Activated effector memory CD4-positive, alpha-beta T cell treated with Interleukin-2 at 50 U/mL for 16 hours (primary cell): ENCODE measurements at places on chromosomes 7 and 10.

- DNase-seq, result no peak
Measured at GRCh38 chr7:133601617-133602016, 348.7 kb downstream of the EXOC4 start.

- DNase-seq, result no peak
Measured at GRCh38 chr7:76509931-76510877, at the start of gene UPK3B. TSS of gene UPK3B (plus strand) at chr7:76510552. CDS start at chr7:76510653, 101 bp downstream.

GRCh38 chr7:73980206-73980605, 47.8 kb upstream of the ELN start:
- no peak for DNase-seq

GRCh38 chr10:46092524-46093081, 46.5 kb upstream of the MSMB start:
- DNase-seq, result peak; percentile 12

- DNase-seq, result no peak
Measured at GRCh38 chr7:154649015-154649414, 353.9 kb downstream of the PAXIP1 start.

DNA sequence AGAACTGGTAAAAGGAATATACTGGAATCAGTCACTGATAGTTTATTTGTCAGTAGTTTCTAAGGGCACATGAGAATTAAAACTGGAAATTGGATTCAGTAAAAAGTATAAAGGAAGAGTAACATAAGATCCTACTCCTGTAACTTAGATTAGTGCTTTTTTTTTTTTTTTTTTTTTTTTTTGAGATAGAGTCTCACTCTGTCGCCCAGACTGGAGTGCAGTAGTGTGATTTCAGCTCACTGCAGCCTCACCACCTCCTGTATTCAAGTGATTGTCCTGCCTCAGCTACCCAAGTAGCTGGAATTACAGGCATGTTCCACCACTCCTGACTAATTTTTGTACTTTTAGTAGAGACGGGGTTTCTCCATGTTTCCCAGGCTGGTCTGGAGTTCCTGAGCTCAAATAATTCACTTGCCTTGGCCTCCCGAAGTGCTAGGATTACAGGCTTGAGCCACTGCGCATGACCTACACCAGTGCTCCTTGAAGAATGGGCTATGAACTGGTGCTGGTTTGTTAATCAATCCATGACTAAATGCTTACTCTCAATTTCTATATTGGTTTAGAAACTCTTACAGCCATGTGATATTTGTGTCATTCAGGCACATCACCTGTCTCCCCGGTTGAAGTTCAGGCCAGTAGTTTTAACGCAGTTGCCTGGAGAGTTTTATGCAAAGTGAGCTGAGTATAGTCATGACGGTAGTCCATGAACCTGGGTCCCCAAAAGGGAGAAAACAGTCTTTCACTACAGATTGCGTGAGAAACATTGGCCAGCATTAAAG, 65.0 kb downstream of the ZEB1 start:
- no peak for DNase-seq

GRCh38 chr10:113020838-113021237, 70.8 kb downstream of the TCF7L2 start:
- DNase-seq, result no peak

DNA sequence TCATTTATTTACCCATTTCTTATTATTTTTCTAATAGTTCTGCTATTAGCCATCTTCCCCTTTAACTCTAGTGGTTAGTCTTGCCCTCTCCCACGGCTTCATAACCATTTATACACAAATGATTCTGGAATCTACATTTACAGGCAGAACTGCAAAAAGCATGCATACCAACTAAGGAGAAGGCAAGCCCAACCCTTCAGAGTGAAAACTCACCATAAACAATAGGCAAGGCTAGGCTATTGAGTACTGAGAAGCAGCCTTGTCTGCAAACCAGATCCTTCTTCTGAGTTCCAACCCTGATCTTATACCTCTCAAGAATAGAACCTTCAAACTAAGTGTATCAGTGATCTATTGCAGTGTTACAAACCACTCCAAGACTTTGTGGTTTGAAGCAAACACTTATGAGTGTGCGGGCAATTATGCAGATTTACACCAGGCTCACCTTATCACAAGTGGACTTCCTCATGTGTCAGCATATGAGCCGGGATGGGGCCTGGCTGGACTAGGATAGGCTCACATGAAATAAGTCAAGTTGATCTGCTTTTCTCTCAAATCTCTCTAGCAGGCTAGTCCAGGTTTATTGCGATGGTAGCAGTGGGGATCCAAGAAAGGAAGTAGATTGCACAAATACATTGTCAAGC, 896.9 kb upstream of the PHF14 start:
- DNase-seq, result no peak

DNA sequence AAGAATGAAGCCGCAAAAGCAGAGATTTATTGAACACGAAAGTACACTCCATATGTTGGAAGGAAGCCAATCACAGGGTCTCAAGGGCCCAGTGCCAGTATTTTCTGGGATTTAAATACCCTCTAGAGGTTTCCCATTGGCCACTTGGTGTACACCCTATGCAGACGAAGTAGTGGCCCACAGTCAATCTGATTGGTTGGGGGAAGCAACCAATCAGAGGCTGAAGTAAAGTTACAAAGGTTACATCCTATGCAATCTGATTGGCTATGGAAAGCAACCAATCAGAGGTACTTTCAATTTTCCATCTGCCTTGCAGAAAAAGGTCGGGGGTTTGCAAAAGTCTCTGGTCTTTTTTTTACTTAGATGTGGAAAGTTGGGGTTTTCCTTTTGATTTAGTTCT, 481.3 kb upstream of the NRP1 start:
- DNase-seq, result no peak

- DNase-seq, result no peak
Measured at GRCh38 chr10:16756561-16757221, 60.5 kb downstream of the RSU1 start.

GRCh38 chr7:69651101-69651590, 52.9 kb downstream of the AUTS2 start:
- DNase-seq, result no peak
